ENCODE measurements at places on chromosomes 7 and 10. TPM values are rescaled to one million over a fixed set of nuclear protein-coding genes. Genes with fewer than 3 reads are reported as not detected.

Gene ZP3
- 0.49 TPM for total RNA-seq

Gene SPDYE2B
- not detected for total RNA-seq

Gene C10orf53
- total RNA-seq, result not detected

Gene KCNH2
- total RNA-seq, result 0.06 TPM

Gene GDF10
- not detected for total RNA-seq

Gene ITPRID1
- total RNA-seq, result not detected

Gene RARRES2
- total RNA-seq, result not detected

Gene HTRA1
- total RNA-seq, result 137 TPM

Gene ARMH3
- 11.1 TPM for total RNA-seq

Gene ANKRD7
- 0.16 TPM for total RNA-seq

Gene POMZP3
- 6.0 TPM for total RNA-seq

Gene CFAP58
- total RNA-seq, result 0.65 TPM

Gene NXPH1
- not detected for total RNA-seq

Gene GSTO2
- 0.31 TPM for total RNA-seq

Gene SYNPO2L
- total RNA-seq, result not detected

Gene TRIM4
- 14.2 TPM for total RNA-seq

Gene FAM237B
- total RNA-seq, result not detected

Gene STEAP4
- total RNA-seq, result not detected

Gene MXI1
- 9.9 TPM for total RNA-seq

Gene OR2A12
- not detected for total RNA-seq

Gene CNNM2
- total RNA-seq, result 1.9 TPM

Gene ETV1
- 4.5 TPM for total RNA-seq

Gene PPP1R9A
- total RNA-seq, result 15.9 TPM

Gene CHST3
- 6.1 TPM for total RNA-seq

Gene CPN1
- not detected for total RNA-seq

Gene WASHC2C
- 51.4 TPM for total RNA-seq

Gene ASZ1
- not detected for total RNA-seq

Gene ADAM12
- 0.63 TPM for total RNA-seq

Gene FBH1
- 78.5 TPM for total RNA-seq

Gene RGS10
- total RNA-seq, result 5.9 TPM

Gene GIMAP7
- total RNA-seq, result 41.2 TPM

Gene SLC18A3
- total RNA-seq, result not detected

Gene ADARB2
- not detected for total RNA-seq

Gene CHRM2
- total RNA-seq, result under 0.01 TPM

Gene OR2A1
- total RNA-seq, result not detected

Gene CACNA2D1
- total RNA-seq, result 12.8 TPM

Gene TMEM236
- 0.32 TPM for total RNA-seq

Gene SLC29A4
- total RNA-seq, result 3.0 TPM

Gene HTR5A
- not detected for total RNA-seq

Gene GOLGA7B
- total RNA-seq, result not detected

Gene ZCCHC24
- total RNA-seq, result 2.3 TPM

Gene FAM180A
- 0.16 TPM for total RNA-seq

Gene TAS2R3
- 0.97 TPM for total RNA-seq

Gene MMD2
- total RNA-seq, result not detected

Gene EPDR1
- total RNA-seq, result 2.8 TPM

Gene GJD4
- not detected for total RNA-seq

Data from bladder microvascular endothelial cell (primary cell).